ENCODE measurements at places on chromosomes 1 and 21.

DNA sequence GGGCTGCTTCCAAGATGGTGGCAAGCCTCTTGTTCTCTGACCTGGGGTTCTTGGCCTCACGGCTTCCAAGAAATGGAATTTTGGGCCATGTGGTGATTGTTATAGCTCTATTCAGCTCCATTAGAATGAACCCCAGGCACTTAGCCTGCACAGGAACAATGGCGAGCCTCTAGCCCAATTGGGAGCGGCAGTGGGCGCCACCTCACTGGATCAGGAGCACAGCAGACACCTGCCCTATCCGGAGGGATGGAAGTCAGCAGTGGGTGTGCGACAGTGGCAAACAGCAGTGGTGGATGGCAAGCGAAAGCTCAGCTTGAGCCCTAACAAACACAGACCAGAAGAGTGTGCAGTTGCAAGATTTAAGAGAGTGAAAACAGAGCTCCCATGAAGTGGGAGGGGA is 230.9 kb downstream of the GPR52 start:
- no peak for DNase-seq

GRCh38 chr21:42433946-42434551 is 30.3 kb downstream of the UBASH3A start:
- no peak for DNase-seq

DNA sequence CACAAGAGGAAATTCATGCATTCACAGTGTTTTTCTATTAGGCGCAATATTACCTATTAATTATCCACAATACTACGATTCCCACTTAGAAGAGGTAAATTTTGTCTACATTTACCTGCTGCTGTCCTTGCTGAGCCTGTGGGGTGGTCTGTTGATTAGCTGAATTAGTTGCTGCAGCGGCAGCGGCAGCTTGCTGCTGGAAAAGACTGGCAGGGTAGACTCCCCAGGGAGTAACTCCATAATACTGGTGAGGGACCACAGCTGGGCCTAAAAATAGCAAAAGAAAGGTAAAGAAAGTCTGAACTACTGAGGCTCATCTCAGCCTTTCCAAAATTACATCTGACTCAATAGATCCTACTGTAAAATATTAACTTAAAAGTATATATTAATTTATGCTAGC is 66.0 kb upstream of the SDC3 start:
- no peak for DNase-seq

- peak; percentile 80 for DNase-seq
Observed at GRCh38 chr1:25572708-25573590, 29.5 kb downstream of the LDLRAP1 start.

DNA sequence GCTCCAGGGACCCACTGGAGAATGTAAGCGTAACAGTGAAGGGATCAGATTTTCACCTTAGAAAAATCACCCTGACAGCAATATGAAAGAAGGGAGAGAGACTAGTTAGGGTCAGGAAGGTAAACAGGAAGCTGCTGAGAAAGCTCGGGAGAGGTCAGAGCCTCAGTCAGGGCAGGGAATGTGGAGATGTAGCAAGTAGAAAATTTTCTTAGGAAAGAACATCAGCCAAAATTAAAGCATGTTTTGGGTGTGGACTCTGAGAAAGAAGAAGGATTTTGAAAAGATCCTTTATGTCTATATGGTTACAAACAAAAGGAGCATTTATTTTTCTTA is 16.7 kb upstream of the ERICH3 start:
- DNase-seq, result no peak

GRCh38 chr1:232699814-232700213 is 69.9 kb upstream of the SIPA1L2 start:
- no peak for DNase-seq

DNA sequence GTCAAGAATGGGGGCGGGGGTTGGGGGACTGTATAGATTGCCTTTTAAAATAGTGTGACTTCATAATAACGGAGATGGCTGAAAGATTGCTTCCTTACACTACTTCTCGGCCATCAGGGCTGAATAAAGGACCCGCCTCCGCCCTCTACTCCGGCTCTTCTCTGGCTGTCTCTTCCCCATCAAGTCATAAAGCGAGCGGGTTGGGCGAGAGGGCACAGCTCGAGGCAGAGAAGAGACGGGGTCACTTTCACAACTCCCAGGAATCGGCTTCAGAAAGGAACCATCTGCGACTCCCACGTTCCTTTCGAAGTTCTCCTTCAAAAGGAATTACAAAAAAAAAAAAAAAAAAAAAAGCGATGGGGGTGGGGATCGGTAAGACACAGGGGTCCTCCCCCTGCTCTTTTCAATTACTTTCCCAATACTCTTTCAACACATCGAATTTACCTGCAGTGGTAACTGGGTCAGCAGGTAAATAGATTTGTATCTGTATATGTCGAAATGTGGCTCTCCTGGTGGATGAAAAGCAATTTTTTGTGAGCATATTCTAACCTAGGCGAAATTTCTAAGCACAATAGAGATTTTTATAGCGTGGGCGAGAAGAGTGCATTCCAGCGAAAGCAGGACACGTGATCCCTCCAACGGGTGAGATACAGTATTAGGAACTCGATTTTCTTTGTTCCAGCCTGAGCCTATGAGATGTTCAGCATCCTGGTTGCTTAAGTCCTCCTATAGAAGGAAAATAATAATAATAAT is 2.0 kb downstream of the LRRC7 start:
- peak; percentile 55 for DNase-seq

DNA sequence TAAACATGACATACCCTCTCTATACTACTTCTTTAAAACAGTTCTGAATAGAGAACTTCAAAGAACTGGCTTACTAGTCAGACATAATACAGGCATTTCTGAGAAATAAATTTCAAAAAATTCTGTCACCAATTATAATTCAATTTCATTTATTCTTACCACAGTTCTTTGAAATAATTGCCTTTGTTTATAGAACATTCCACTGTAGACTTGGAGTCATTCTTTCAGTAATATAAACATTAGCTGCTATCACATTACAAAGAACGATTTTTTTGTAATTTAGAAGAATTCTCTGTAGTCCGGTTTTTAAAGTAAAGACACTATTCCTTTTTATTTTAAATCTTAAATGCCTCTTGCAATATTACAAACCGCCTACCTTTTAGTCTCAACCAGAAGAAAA is 146.4 kb upstream of the COL11A1 start:
- DNase-seq, result no peak

DNA sequence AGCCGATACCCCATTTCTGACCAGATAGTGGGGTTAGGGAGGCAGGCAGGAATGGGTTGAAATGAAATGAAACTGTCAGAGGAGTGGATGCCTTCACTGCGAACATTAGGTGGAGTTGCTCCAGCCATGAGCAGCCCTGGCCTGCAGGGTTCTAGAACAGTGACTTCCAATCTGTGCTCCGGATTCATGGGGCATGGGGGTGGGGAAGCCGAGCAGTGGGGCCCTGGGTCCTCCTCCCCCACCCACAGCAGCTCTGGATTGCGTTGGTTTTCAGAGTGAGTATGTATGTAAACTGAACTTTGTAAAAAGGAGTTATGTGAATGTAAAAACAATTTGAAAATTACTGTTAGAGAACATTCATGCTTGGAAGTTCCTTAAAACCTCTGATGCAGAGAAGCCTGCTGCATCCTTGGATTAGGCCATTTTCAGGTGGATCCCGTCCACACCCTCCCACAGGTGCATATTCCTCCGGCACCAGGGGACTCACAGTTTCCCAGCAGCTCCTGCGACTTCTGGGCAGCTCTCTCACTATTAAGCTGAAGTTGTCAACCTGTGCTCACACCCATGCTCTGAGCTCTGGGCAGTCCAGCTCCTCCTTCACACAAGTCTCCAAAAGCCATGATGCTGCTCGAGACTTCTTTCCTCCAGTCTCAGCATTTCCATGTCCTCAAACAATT is 54.4 kb upstream of the EDN2 start:
- DNase-seq, result no peak

- DNase-seq, result no peak
Observed at GRCh38 chr1:25467616-25468015, 36.9 kb downstream of the MACO1 start.

All from ecto neural progenitor cell (in vitro differentiated cells).